ENCODE measurements at places on chromosomes 4 and X.
A peak's percentile ranks its signal among the peaks of the same experiment; 100 is the strongest.

DNA sequence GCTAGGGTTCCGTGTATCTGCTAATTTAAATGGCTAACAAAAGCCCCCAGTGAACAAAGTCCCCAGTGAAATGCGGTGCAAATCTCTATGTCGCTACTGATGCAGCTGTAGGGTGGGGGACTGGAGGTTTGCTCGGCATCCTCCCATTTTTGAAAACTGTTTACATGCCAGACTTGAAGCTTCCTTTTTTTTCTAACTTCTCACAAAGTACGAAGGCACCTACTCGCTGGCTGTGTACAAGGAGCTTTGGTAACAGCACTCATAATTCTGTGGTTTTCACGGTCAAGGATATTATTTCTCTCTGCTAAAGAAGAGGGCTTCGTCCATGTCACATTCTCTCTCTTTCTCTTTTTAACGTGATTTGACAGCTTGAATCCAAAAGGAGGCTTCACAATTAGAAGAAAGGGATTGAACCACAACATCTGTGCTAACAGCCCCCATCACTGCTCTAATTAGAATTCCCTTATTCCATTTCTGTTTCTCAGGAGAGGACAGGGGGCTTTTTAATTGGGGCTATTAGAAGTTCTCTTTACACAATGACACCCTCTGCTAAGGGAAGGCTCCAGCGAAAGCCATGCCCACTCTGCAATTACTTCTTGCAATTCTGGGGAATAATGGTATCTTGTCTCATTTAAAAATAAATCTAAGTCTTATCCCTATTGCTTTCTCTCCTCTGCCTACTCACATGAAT is 46.7 kb downstream of the TMEM156 start:
- DNase-seq: no peak

GRCh38 chr4:20570981-20571715 is 129.1 kb upstream of the PACRGL start:
- no peak for DNase-seq

DNA sequence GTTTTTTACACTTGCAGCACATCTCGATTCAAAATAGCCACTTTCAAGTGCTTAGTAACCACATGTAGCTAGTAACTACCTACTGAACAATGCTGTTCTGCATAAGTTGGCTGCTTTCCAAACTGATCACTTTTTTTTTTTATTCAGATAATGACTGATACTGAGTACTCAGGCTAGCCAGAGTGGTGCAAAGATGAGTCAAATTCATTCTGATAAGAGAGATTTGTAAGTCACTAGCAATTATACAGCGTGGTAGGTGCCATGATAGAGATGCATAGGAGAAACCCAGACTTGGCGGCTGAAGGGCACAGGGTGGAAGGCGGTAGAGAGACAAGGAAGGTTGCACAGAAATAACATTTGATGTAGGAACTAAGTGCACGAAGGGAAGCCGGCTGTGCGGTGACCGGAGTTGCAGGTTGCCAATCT is 357 bp upstream of the IGBP1 start:
- DNase-seq: no peak

DNA sequence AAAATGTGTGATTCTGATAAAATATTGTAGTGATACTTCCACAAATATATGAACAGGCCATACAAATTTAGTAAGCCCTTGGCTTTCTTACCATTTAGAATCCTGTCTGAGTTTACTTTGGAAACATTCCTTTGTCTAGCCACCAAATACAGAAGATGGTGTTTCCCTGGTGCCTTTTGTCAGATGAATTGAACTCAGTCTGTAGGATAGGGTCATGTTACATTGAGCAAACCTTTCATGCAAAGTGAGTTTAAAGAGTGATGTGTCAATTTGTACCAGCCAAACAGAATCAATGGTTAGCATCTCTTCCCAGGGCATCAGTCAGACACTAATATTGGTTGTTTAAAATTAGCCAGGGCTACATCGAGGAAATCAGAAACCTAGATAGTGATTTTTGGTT is 1443.4 kb downstream of the ARAP2 start:
- no peak for DNase-seq

DNA sequence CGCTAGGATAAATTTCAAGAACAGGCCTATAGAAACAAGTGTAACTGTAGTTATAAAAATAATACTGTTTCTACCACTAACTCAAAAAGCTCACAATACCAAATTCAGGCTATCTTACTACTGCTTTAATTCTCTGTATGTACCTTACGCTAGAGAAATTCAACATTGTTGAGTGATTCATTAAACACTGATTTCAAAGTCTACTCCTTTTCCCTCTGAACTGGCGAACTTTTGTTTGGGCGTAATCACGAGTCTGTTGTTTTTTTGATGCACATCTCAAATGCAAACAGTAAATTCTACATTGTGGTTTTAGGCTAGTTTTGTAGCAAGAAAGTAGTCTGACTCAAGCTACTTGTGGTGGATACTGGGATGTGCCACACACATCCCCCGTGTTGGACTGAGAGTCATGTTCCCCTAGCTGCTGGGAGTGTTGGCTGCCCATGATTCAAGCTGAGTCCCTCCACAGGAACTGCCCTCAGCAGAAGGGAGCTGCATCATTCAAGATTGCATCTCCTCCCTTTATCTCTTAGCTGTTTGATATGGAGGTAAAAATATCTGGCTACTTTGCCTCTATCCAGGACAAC is 406.1 kb downstream of the RAPGEF2 start:
- DNase-seq: no peak

DNA sequence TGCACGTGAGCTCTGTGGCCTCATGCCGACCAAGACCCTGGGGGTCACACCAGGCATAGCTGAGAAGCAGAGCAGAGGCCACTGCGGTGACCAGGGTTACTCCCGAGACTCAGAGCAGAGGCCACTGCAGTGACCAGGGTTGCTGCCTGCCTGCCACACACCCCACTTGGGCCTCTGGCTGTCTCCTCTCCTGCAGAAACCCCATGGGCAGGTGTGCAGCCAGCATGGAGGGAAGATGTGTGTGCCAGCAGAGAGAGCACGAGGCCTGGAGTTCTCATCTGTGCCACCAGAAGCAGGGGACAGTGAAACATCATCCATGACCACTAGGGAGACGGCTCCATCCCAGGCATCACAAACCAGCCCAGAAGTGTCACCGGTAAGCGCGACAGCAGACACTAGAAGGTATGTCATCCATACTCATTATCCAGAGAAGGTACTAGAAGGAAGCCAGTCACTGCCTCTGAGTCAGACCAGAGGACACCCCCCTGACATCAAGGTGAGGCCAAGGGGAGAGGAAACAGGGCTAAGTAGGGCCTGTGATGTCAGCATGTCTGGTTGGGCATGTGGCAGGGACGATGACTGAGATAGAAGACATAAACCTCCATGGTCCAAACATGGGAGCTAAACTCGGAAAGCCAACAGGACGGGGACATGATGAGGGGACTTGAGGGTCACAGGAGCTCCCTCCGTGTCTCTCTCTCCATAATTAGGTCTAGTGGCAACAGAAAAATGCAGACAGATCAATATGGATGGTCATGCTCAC is 24.2 kb upstream of the SPON2 start:
- no peak for DNase-seq

DNA sequence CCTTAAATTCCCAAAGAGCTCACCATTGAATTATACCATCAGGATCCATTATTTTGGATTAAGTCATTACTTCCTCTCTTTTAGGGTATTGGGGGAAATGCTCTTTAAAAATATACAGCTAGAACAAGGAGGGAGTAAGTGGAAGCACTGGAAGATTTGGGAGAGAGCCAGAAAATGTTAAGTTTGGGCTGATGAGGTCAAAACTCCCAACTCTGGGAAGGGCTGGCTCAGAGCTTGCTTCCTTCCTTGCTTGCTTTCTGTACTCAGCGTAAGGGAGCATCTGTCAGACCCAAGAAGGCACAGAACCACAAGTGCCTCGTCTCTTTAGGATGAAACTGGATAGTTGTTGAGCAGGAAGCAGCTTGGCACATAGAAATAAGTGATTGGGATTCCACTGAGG is 138.2 kb downstream of the GUCY2F start:
- DNase-seq: no peak

GRCh38 chrX:65667503-65668376 is at the start of gene MSN:
Gene MSN (plus strand): TSS chrX:65667654. CDS start chrX:65667842, 188 bp downstream.
- DNase-seq: peak; percentile 3

- DNase-seq: no peak
Observed at GRCh38 chr4:3613967-3614730, 81.9 kb upstream of the LRPAP1 start.

DNA sequence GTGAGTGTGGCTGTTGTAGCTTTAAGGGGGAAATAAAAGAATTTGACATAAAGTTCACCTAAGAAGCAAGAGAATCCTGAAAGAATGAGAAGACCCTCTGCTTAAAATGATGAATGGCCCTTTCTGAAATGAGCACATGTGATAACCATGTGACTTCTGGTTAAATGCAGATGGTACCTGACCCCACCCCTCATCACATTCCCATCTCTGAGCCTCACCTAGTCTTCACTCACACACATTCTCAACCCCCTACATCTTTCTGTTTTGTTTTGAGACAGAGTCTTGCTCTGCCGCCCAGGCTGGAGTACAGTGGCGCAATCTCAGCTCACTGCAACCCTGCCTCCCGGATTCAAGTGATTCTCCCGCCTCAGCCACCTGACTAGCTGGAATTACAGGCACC is 31.5 kb downstream of the SEPTIN6 start:
- DNase-seq: no peak

- no peak for DNase-seq
Observed at GRCh38 chr4:84496706-84497503, 2.2 kb downstream of the NKX6-1 start.

DNA sequence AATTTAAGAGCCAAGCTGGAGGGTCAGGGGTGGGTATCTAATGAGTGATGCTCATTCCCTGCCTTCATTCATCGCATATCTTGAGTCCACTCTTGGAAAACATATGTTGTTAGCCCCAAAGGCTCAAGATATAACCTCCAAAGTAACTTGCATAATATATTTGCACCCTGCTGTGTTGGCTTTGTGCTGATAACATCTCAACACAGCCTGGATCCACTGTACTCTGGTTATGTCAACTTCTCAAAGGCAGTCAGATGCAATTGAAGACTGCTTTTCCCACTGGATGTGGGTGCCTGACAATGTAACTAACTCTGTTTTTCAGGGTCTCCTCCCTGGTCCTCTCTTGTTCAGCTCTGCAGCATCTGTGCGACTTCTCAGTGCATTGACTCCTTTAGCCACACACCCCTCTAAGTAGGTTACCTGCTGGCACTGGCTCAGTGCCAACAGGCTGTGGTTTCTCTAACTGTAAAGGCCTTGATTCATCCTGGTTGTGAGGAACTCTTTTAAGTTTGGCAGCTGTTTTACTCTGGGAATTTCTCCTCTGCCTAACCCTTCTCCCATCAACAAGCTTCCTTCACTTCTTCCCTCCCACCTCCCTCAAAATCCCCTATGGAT is 28.1 kb downstream of the SLC16A2 start:
- DNase-seq: no peak

DNA sequence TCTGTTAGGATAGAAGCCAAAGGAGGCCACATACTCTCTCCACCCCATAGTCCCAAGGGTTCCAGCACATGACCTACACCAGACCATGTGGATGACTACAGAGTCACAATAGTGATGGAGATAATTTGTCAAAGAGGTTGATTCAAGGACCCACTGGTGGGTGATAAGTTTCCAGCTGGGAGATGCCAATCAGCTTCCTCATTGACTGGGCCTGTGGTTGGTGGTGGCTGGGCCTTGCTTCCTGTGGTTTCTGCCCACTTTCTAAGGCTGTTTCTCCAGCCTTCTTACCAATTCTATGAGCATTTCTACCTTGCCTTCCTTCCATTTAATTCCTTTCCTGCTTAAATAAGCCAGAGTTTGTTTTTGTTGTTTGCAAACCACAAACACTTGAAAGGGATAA is 95.5 kb upstream of the CPEB2 start:
- DNase-seq: no peak

DNA sequence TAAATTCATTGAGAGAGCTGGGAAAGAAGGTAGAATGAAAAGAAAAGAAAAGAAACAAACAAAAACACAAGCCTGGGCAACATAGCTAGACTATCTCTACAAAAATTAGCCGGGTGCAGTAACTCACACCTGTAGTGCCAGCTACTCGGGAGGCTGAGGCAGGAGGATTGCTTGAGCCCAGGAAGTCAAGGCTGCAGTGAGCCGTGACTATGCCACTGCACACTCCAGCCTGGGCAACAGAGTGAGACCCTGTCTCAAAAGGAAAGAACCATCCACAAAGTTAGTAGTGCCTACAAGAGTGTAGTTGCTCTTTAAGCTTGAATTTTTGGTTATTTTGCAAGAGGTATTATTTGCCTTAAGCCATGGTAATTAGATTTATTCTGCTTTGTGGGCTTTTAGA is 157.7 kb downstream of the CBR4 start:
- no peak for DNase-seq

DNA sequence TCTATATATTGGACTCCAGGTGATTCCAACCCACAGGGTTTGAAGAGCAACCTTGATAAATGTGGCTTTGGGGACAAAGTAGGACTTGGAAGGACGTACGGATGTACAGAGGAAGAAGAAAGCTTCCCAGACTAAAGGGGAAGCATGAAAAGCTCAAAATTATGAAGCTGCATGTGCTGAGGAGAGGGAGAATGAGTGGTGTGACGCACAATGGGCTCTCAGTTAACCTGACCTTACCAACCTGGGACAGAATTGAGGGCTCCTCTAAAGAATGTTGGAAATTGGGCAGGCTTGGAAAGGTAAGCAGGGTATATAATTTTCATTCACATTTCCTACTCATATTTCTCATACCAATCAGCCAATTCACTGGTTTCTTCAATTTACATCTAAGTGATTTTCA is 10.5 kb upstream of the TIGD2 start:
- DNase-seq: no peak

- DNase-seq: no peak
Observed at GRCh38 chr4:165398570-165398969, 19.8 kb downstream of the CPE start.

GRCh38 chrX:23134136-23134535 is 134.4 kb downstream of the DDX53 start:
- DNase-seq: no peak

- DNase-seq: no peak
Observed at GRCh38 chr4:8790749-8791148, 80.9 kb downstream of the HMX1 start.

DNA sequence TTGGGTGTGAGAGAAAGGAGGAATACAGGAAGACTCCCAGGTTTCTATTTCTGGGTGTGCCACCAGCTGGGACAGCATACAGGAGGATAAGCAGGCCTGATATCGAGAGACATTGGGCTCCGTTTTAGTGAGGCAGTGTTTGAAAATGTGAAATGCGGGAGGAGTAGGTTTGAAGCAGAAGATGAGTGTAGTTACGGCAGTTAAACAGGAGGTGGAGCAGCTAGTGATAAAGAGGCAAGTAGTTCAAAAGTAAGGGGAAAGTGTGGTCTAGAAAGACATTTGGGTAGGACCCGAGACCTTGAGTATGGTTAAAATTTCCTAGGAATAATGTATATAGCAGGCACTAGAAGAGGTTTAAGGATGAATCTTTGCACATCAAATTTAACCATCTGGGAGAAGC is 42.4 kb downstream of the DCUN1D4 start:
- DNase-seq: no peak

- no peak for DNase-seq
Observed at GRCh38 chr4:29970626-29971025, 749.5 kb upstream of the PCDH7 start.

Data from cortex of kidney (tissue), 1 donor.